ENCODE measurements at places on chromosomes 1 and 21.

GRCh38 chr1:9101510-9102146, 27.3 kb downstream of the GPR157 start:
- DNase-seq, result no peak

DNA sequence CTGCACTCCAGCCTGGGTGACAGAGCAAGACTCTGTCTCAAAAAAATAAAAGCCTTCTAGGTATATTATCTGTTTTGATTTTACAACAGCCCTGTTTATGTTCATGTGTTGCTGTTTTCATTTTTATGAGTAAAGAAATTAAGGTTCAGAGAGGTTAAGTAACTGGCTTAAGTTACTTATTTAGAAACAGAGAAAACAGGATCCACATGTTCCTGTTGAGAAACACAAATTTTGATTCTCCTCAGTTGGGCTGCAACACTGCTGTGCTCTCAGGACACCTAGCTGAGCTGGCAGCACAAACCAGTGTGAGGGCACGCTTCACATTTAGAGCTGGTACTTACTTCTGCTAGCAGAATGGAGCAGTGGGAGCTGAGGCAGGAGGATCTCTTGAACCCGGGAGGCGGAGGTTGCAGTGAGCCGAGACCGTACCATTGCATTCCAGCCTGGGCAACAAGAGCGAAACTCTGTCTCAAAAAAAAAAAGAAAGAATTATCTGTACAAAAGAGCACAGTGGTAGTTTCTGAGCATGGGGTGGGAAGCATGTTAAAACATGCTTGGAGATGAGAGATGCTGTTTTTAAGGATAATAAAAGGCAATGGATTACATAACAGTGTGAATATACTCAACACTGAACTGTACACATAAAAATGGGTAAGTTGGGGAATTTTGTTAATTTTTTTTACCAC, 2.4 kb downstream of the SPRTN start:
- DNase-seq, result no peak

GRCh38 chr1:36576118-36576517, 93.4 kb upstream of the CSF3R start:
- DNase-seq, result peak; percentile 40

- DNase-seq, result peak; percentile 30
Observed at GRCh38 chr21:46406001-46406400, 52.7 kb upstream of the DIP2A start.

GRCh38 chr1:244283772-244284171, 167.9 kb downstream of the ADSS2 start:
- DNase-seq, result no peak

DNA sequence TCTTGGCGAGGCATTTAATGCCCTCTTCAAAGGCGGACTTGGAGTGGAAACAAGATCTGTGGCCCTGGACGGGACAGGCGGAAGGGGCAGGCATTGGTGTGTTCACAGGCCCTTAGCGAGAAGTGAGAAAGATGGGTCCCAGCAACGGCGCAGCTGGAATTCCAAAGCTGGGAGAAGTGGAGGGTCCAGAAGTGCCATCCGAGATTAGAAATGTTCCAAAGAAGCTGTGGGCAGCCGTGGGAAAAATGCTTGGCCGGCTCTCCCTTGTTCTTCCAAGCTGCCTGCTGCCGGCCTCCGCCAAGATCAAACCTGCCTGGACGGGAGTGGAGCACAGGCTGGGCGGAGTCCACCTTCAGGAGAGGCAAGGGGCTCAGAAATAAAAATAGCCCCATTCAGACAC, 69.4 kb upstream of the ACTRT2 start:
- DNase-seq, result no peak

GRCh38 chr1:185441605-185442004, 124.6 kb upstream of the IVNS1ABP start:
- no peak for DNase-seq

DNA sequence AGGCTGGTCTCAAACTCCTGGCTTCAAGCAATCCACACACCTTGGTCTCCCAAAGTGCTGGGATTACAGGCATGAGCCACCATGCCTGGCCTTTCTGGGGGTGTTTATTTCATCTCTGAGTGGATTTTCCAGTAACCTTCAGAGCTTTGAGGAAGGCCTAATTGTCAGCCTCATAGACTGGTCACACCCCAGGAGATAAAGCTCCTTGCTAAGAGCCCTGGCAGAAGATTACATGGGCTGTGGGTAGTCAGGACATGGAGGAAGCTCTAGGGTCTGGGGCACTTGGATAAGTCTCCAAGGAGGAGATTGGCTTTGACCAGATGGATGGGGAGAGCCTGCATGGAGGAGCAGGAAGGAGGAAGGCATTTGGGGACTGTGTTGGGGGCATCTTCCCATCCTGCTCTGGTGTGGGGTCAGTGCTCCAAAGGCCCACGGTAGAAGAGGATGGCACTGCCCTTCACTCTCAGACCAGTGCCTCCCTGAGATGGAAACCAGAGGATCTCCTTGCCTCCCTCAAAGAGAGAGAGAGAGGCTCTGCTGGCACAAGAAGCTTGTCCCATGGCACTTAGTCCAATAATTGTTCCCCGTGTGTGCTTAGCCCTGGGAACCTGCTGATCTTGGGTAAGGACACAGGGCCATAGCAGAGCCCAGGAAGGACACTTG, 14.7 kb upstream of the GSTM4 start:
- DNase-seq, result no peak

DNA sequence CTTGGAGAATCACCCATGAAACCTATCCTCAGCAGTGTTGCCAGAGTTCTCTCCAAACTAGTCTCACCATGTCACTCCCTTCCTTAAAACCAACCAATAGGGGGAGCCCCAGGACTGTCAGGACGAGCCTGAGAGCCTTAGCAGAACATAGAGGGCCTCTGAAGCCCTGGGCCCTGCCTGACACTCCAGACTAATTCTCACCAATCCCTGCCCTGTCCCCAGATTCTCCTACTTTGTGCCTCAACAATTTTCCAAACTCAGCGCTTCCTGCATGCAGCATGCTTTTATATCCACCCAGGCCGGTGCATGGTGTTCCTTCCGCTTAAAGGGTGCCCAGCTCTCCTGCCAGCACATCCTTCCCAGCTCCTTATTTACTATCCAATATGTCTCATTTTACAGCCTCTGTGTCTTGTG, 42.7 kb downstream of the HSD3B1 start:
- DNase-seq, result no peak

- peak; percentile 65 for DNase-seq
Observed at GRCh38 chr1:154182344-154183045, 9.4 kb downstream of the TPM3 start.

DNA sequence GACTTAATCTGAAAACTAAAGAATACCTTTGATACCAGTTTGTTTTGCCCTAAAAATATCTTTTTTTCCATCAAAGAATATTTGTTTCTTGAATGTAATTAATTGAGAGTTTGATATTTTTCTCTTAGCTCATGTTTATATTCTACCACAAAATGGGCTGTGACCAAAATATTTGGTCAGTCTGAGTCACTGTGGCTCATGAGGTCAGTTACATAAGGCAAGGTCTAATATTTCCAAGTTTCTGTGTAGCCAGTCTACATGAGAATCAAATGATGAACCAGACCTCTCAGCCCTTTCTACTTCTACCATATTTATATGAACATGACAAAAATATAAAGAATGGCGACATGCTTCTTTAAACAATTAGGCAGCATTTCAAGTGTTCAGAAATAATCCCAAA, 83.0 kb upstream of the IVNS1ABP start:
- no peak for DNase-seq

GRCh38 chr1:17200756-17201155, 4.2 kb upstream of the PADI1 start:
- DNase-seq, result no peak

DNA sequence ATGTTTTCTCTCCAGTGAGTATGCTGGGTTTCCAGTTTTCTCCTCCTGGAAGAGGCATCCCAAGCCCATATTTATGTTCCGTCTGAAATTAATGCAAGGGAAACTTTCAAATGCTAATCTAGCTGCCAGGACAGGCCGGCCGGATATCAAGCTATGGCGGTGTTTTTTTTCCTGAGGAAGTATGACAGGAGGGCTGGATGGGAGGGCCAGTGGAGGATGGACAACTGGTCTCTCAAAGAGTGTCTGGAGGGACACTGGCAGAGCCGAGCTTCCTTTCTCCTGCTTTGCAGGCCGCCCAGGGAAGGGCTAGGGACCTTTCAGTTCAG, 212.7 kb downstream of the TRABD2B start:
- no peak for DNase-seq

- DNase-seq, result no peak
Observed at GRCh38 chr1:34292472-34292871, 115.8 kb downstream of the C1orf94 start.

GRCh38 chr21:33848249-33848953, 67.2 kb downstream of the ATP5PO start:
- no peak for DNase-seq

- DNase-seq, result no peak
Observed at GRCh38 chr1:109188781-109189180, 24.9 kb upstream of the SARS1 start.

DNA sequence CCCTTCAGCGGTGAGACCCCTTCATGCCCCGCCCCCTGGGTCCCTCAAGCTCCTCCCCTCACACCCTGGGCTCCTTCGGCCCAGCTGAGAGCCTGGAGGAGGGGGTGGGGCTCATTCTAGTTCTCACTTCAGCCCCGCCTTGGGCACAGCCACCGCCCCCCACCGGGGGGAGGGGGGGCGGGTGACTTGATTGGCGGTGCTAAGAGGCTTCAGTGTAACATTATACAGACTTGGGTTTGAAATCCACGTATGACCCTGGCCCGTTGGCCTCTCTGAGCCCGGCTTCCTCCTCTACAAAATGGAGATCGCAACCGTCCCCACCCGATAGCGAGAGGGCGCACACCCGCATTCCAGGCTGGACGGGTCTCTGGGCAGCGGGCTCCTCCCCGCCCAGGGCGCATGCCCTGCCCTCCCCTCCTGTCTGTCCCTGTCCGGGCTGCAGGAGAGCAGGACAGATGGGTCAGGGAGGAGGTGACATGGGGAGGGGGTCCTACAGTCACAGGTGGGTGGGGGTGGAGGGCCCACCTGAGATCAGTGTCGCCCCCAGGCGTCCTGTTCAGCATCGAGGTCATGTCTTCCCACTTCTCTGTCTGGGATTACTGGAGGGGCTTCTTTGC, 5.1 kb downstream of the CLCNKB start:
- peak; percentile 20 for DNase-seq

- DNase-seq, result no peak
Observed at GRCh38 chr21:44517175-44517899, 22.7 kb downstream of the KRTAP10-1 start.

DNA sequence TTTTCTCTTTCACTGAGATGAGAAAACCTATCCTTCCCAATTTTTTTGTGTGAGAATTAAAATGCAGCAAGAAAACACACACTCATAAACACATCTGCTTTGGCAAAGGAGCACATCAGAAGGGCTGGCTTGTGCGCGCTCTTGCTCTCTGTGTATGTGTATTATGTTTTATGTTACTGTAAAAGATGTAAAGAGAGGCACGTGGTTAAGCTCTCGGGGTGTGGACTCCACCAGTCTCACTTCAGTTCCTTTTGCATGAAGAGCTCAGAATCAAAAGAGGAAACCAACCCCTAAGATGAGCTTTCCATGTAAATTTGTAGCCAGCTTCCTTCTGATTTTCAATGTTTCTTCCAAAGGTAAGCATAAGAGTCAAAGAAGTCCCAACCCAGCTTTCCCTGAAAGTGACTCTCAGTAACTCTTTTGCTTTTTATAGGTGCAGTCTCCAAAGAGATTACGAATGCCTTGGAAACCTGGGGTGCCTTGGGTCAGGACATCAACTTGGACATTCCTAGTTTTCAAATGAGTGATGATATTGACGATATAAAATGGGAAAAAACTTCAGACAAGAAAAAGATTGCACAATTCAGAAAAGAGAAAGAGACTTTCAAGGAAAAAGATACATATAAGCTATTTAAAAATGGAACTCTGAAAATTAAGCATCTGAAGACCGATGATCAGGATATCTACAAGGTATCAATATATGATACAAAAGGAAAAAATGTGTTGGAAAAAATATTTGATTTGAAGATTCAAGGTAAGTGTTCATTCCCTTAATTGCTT, at the start of gene CD2:
Gene CD2 (plus strand): TSS at position 233 of the 780 bp plus-strand sequence. CDS start 63 bp downstream, at position 296.
- peak; percentile 22 for DNase-seq

- no peak for DNase-seq
Observed at GRCh38 chr1:107246775-107247345, 106.0 kb downstream of the NTNG1 start.

GRCh38 chr1:221076391-221076811, 197.2 kb downstream of the HLX start:
- DNase-seq, result no peak

GRCh38 chr1:165143437-165144065, 213.0 kb downstream of the LMX1A start:
- DNase-seq, result no peak

DNA sequence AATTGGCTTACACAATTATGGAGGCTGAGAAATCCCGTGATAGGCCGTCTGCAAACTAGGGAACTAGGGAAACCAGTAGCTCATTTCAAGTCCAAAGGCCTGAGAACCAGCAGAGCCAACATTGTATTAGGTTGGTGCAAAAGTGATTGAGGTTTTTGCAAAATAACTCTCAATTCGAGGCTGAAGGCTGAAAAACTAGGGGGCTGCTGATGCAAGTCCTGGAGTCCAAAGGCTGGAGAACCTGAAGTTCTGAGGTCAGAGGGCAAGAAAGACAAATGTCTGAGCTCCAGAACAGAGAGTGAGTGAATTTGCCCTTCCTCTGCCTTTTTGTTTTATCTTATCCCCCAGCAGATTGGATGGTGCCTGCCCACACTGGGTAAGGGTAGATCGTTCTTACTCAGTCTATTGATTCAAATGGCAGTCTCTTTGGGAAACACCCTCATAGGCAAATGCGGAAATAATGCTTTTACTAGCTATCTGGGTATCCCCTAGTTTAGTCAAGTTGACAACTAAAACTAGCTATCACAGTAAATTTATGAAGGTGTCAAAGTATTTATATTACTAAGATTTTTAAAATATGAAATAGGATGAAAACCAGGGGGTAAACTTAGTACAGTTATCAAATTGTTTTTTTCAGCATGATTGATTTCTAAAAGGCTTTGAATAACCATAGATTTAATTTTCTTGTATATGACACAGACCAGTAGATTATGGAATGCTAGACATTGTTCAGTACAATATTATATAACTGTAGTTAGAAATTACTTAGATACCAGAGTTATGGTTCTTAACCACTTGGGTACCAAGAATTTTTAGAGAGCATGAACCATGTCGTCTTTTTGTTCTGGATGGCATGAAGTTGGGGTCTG, 15.4 kb downstream of the RABGAP1L start:
- DNase-seq, result no peak

- no peak for DNase-seq
Observed at GRCh38 chr21:33368124-33368523, 35.1 kb upstream of the IFNGR2 start.

GRCh38 chr1:89649783-89650182, 16.9 kb downstream of the LRRC8C start:
- no peak for DNase-seq

GRCh38 chr1:96559181-96559580, 162.4 kb upstream of the PTBP2 start:
- no peak for DNase-seq

- no peak for DNase-seq
Observed at GRCh38 chr1:28591708-28592320, at the start of gene RAB42. TSS of gene RAB42 (plus strand) at chr1:28592265. CDS start at chr1:28592512, 247 bp downstream.

GRCh38 chr1:44661781-44662682, 12.2 kb downstream of the TMEM53 start:
- DNase-seq, result no peak

GRCh38 chr1:38274974-38275373, 228.4 kb upstream of the POU3F1 start:
- DNase-seq, result no peak

GRCh38 chr1:29397981-29398380, 161.7 kb downstream of the PTPRU start:
- no peak for DNase-seq
